Right lobe of liver (tissue), 6 donors: ENCODE measurements at places on chromosomes 7 and 10. TPM values are rescaled to one million over a fixed set of nuclear protein-coding genes. Genes with fewer than 3 reads are reported as not detected.
A peak's percentile ranks its signal among the peaks of the same experiment; 100 is the strongest.

DNA sequence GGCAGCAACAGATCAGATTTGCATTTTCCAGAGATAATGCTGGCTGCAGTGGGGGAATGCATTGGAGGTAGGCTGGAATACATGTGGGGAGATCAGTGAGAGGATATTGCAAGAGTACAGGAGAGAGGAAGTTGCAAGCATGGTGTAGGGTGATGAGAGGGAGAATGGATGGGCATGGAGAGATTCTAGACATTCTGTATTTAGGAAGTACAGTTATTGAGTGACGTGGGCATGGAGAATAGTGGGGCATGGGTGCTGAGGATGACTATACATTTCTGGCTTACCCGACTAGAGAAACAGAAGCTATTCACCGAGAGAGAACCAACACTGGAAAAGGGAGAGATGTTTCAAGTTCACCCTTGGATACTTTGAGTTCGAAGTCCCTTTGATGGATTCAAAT, 116.9 kb upstream of the SVIL start:
- no peak for DNase-seq
- H3K27me3 ChIP-seq: no peaks in the 10 kb centered on the region
- no peaks in the 10 kb centered on the region for H3K4me1 ChIP-seq

Gene ZNF853
- total RNA-seq: 0.37 TPM

- no peak overlapping the region for H3K27ac ChIP-seq
- no peak overlapping the region for H3K4me3 ChIP-seq
- no peaks in the 10 kb centered on the region for H3K27me3 ChIP-seq
- no peak for DNase-seq
These were observed 8.4 kb downstream of the GOLGA7B start for GRCh38 chr10:97858001-97858439.

DNA sequence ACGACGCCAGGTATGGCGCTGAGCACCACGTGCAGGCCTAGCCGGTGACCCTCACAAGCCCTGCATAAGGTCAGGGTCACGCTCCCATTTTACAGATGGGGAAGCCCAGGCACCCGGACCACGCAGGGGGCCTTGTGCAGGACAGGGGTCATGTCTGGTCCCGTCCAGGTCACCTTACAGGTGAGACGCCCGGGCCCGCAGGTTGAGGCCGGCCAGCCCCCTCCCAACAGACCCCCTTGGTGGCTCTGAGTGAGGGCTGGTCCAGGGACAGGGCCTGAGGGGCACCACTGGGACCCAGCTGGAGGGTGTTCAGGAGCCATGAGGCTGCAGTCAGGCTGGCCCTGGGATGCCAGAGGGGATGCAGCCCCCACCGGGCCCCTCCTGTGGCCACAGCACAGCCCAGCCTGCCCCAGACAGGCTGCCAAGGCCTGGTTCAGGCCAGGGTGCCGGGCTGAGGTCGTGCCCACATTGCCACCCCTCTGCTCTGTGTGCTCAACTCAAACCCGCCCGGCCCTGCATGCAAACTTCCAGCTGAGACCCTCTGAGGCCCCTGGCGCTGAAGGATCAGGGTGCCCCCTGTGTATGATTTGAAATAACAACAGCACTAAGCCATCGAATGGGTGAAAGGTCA, 69.0 kb downstream of the PWWP2B start:
- no peak overlapping the region for H3K27ac ChIP-seq
- H3K4me1 ChIP-seq: no peaks in the 10 kb centered on the region
- no peaks in the 10 kb centered on the region for H3K36me3 ChIP-seq
- H3K27me3 ChIP-seq: no peaks in the 10 kb centered on the region

DNA sequence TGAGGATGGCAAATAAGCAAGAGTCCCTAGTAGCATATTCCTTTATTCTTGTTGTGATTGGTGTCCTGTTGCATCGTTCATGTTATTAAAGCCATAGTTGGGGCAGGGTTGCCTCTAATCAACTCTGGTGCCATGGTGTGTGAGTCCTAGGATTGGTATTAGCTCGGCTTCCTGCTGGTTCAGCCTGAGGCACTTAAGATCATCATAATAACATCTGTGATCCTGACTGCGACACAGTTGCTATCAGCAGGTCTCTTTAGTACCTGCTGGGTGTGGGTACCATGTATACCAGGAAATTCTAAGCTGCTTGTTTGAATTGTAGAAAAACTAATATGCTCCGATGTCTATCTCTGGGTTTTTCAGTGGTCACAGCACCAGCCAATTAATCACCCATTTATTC, 1.6 kb downstream of the WEE2 start:
- DNase-seq: no peak
- no peak overlapping the region for H3K4me3 ChIP-seq
- no peaks in the 10 kb centered on the region for H3K4me1 ChIP-seq
- H3K36me3 ChIP-seq: no peaks in the 10 kb centered on the region

Gene ITGB1
- 280 TPM for total RNA-seq

DNA sequence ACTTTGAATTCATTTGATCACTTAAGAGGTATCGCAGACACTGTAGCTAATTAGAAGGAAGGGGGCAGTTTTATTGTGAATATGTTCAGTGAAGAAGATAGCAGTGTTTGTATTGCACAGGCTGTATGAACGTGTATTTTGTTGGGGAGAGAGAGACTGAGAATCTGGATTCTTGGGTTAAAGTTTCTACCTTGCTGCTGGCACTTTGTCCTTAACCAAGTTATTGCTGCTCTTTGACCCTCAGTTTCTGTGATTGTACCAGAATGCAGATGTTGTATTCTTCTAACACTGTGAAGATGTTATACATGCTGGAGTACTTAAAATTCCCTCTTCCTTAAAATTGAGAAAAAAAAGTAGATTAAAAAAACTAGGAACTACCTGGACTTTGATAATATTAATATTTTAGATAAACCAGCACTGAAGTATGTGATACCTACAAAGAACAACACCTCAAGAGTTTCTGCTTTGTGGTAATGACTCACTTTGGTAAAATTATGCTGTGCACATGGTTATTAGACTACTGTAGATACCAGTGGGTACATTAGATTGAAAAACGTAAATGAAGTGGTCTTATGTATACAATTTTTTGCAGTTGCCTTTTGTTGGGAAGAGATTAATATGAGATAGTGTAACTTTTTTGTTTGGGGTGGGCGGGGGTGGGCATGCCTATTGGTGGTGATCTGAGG, 321.3 kb downstream of the AUTS2 start:
- H3K27ac ChIP-seq: no peak overlapping the region
- H3K4me1 ChIP-seq: no peaks in the 10 kb centered on the region
- DNase-seq: no peak
- H3K27me3 ChIP-seq: no peaks in the 10 kb centered on the region
- no peak overlapping the region for H3K4me3 ChIP-seq

GRCh38 chr10:127834221-127834620, 58.5 kb downstream of the CLRN3 start:
- H3K27me3 ChIP-seq: no peaks in the 10 kb centered on the region
- DNase-seq: no peak
- H3K4me3 ChIP-seq: no peak overlapping the region
- H3K4me1 ChIP-seq: no peaks in the 10 kb centered on the region
- no peak overlapping the region for H3K27ac ChIP-seq

Gene OR9A2
- total RNA-seq: not detected

- H3K4me1 ChIP-seq: no peaks in the 10 kb centered on the region
- no peak overlapping the region for H3K27ac ChIP-seq
- H3K36me3 ChIP-seq: no peaks in the 10 kb centered on the region
- no peak for DNase-seq
- no peaks in the 10 kb centered on the region for H3K27me3 ChIP-seq
These were observed 102.1 kb downstream of the OSBPL3 start for GRCh38 chr7:24877790-24878311.

- H3K27me3 ChIP-seq: no peaks in the 10 kb centered on the region
- H3K4me3 ChIP-seq: no peak overlapping the region
- no peak overlapping the region for H3K27ac ChIP-seq
- DNase-seq: no peak
- H3K36me3 ChIP-seq: no peaks in the 10 kb centered on the region
These were observed 148.2 kb downstream of the CHN2 start for GRCh38 chr7:29342761-29343160.

DNA sequence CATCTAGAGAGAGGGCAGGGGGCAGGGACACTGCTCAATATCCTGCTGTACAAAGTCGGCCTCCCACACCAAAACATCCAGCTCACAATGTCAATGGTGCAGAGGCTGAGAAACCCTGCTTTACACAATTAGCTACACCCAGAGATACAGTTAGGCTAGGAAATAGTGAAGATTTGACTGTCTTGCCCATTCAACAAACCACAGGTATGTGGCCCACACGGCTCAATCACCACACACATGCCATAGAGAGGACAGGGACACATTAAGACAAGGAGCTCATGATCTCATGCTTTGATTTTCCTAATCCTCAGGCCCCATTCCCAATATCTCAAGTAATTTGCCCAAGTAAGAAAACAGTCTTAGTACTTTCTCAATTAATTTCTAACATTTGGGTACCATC, 110.4 kb downstream of the OSBPL3 start:
- no peaks in the 10 kb centered on the region for H3K4me1 ChIP-seq
- DNase-seq: no peak
- no peak overlapping the region for H3K4me3 ChIP-seq
- no peak overlapping the region for H3K27ac ChIP-seq
- H3K27me3 ChIP-seq: no peaks in the 10 kb centered on the region

Gene SCART1
- total RNA-seq: 1.0 TPM

DNA sequence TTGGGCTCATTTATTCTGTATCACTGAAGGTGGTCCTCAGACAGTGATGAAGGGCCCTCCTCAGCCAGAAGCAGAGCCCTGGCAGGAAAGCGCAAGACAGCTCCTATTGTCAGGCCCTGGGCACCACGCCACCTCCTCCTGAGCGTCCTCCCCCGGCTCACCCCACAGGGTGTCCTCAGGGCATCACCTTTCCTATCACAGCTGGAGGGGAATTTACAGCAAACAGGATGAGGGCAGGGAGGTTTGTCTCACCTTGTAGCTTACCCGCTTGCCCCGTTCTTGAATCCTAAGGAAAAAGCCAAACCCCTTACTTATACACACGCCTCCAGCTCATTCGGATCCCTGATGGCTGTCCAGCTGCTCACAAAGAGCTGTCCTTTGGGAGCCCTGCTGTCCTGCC, 50.2 kb upstream of the LANCL2 start:
- H3K27me3 ChIP-seq: no peaks in the 10 kb centered on the region
- H3K4me1 ChIP-seq: no peaks in the 10 kb centered on the region
- H3K36me3 ChIP-seq: no peaks in the 10 kb centered on the region
- no peak for DNase-seq

GRCh38 chr7:106418526-106418925, 133.7 kb upstream of the NAMPT start:
- H3K36me3 ChIP-seq: no peaks in the 10 kb centered on the region
- no peak for DNase-seq
- no peak overlapping the region for H3K4me3 ChIP-seq
- H3K27me3 ChIP-seq: no peaks in the 10 kb centered on the region
- peak overlapping the region; percentile 56 for H3K27ac ChIP-seq

Gene PWWP2B
- 3.7 TPM for total RNA-seq

DNA sequence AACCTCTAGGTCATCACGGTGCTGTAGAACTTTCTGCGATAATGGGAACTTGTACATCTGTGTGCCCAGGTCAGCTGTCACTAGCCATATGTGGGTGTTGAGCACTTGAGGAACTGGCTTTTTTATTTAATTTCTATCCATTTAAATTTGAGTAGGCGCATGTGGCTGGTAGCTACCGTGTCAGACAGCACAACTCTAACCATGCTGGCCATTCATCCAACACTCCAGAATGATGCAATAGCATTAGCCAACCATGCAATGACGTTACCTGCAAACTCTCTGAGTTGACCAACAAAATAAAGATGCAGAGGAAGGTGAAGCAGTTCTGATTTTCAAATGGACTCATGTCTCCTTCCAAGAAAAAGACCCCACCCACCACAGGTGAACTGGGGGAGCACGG, 24.4 kb upstream of the CHST15 start:
- no peak overlapping the region for H3K4me3 ChIP-seq
- no peak for DNase-seq
- H3K27ac ChIP-seq: no peak overlapping the region
- H3K4me1 ChIP-seq: no peaks in the 10 kb centered on the region
- no peaks in the 10 kb centered on the region for H3K36me3 ChIP-seq
- H3K27me3 ChIP-seq: no peaks in the 10 kb centered on the region

Gene PNLIP
- total RNA-seq: not detected

Gene STEAP1
- total RNA-seq: 15.5 TPM

Gene HTR5A
- not detected for total RNA-seq

Gene ADGRA1
- total RNA-seq: 0.10 TPM

DNA sequence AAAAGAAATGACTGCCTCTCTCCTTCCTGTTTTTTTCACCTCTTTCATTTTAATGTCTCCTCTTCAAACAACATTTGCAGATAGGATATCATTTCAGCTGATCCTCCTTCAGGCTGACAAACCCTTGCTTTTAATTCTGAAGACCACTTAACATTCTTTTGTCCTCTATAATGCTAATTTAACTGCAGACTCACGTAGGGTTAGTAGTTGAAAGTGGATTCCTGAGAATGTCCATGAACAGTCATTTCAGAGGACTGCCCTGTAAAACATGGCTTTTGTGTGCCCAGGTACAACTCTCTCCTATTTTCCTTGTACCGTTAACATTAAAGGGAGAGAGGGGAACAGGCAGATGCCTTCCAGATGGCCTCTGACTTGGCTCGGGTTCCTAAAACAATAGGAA, 524.4 kb downstream of the SDK1 start:
- H3K36me3 ChIP-seq: no peaks in the 10 kb centered on the region
- H3K4me1 ChIP-seq: no peaks in the 10 kb centered on the region
- no peak for DNase-seq

Gene PGAM2
- total RNA-seq: not detected

- no peak overlapping the region for H3K27ac ChIP-seq
- no peaks in the 10 kb centered on the region for H3K27me3 ChIP-seq
- no peaks in the 10 kb centered on the region for H3K36me3 ChIP-seq
- no peak for DNase-seq
These were observed 110.1 kb upstream of the KIF5B start for GRCh38 chr10:32166365-32166764.

Gene TAC1
- total RNA-seq: not detected

- H3K27me3 ChIP-seq: no peaks in the 10 kb centered on the region
- H3K4me1 ChIP-seq: no peaks in the 10 kb centered on the region
- H3K27ac ChIP-seq: no peak overlapping the region
- no peaks in the 10 kb centered on the region for H3K36me3 ChIP-seq
These were observed 881 bp downstream of the C10orf67 start for GRCh38 chr10:23343591-23344240.

Gene FBXL13
- total RNA-seq: 0.24 TPM

GRCh38 chr7:51727441-51727840, 410.8 kb upstream of the COBL start:
- H3K27me3 ChIP-seq: no peaks in the 10 kb centered on the region
- no peaks in the 10 kb centered on the region for H3K36me3 ChIP-seq
- H3K27ac ChIP-seq: no peak overlapping the region
- no peak for DNase-seq
